Activated CD4-positive, alpha-beta T cell treated with anti-CD3 and anti-CD28 coated beads, Interleukin-2, amount 50 U/mL, for 4 hours (primary cell): ENCODE measurements at places on chromosomes 2 and 18.

- DNase-seq = no peak
Observed at GRCh38 chr18:72768681-72769229, 99.0 kb downstream of the NETO1 start.

DNA sequence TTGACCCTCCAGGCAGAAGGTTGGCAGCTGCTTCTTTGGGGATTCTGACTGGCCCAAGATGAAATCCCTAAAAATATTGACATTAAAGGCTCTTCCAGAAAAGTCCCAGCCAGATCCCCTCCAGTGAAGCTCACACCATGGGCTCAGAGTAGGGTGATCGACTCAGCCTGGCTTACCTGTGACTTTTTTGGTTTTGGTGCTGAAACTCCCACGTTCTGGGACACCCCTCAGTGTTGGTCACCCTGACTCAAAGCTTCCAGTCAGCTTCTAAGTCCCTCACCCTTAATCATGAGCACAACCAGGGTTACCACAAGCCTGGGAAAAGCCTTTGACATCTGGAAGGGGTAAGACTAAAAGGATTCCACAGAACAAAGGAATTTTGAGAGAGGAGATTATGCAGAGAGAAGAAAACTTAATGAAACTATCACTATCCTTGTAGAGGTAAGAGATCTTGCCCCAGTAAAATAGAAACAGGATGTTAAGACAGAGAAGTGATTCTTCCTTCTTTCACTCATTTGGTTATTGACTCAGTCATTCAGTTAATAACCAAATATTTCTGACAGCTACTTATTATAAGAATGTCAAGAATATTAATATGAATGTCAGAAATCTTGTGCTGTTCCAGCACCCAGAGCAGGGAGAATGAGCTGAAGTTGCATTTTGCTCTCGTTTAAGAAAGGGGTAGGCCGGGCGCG, 66.8 kb upstream of the SEC11C start:
- no peak for DNase-seq

DNA sequence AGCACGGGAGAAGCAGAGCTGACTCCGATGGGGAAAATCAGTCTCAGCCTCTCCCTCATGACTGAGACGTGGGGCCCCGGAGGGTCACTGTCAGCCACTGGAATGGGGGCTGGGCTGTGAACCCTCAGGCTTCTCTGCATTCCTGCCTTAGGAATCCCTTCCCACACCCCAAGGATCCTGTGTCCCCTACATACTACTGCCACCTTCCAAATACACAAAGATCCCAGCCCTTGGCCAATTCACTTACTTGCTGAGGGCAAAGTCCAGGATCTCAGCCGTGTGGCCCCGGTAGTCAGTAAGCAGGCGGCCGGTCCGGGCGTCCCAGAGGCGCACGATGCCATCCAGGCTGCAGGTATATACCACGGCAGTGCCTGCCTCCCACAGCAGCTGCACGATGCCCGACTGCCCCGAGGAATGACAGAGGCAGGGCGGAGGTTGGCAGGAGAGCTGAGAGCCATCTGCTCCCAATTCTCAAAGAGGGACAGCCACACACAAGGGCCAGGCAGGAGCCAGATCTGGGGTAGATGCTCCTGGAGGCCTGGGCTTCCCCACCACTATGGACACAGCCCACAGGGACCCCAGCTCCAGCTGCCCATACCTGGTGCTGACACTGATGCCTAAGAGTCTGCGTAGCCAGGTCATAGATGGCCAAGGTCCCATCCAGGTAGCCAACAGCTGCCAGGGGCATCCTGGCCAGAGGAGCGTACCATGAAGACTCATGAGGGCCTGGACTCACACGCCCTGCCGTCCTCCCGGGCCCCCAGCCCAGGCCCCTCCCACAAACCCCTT, 4.2 kb downstream of the GPBAR1 start:
- no peak for DNase-seq

DNA sequence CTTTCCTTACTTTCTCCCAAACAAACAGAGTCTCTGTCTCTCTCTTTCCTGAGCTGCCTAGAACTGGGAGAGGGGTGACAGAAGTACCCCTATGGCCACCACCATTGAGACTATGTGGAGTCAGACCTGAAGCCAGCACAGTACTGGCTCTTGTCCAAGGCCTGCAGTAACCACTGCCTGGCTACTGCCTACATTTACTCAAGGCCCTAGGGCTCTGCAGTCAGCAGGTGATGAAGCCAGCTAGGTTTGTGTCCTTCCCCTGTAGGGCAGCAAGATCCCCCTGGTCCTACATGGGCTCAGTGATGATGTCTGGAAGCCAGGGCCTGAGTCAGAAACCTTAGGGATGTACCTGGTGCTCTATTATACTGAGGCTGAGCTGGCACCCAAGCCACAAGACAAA, 12.2 kb downstream of the MYO3B start:
- no peak for DNase-seq

DNA sequence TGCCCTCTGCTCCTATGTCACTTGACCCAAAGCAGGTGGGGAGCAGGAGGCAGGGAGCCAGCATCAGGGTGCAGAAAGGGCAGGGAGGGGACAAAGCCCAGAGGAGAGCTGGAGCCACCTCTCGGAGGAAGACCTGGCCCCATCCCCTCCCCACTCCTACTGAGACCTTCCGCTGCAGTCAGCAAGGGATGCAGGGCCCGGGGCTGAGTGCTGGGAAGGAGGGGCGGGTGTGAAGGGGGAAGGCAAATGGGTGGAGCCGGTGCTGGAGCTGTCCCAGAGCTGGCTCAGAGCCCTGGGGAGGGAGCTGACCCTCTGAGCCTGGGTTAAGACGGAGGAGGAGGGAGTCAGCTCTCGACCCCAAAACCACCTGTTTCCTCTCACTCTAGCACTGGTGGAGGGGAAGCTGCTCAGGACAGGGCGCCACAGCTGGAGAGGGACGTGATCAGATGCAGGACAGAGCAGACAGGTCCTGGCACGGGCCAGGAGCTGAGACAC, 33.8 kb downstream of the HS1BP3 start:
- no peak for DNase-seq

DNA sequence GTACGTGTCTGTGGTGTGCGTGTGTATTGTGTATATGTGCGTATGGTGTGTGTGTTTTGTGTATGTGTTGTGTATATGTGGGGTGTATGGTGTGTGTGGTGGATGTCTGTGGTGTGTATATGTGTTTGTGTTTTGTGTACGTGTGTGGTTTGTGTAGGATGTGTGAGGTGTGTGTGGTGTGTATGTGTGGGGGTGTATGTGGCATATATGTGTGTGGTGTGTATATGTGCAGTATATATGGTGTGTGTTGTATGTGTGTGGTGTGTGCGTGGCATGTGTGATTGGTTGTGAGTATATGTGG, 101.3 kb downstream of the CLIP4 start:
- DNase-seq = no peak

DNA sequence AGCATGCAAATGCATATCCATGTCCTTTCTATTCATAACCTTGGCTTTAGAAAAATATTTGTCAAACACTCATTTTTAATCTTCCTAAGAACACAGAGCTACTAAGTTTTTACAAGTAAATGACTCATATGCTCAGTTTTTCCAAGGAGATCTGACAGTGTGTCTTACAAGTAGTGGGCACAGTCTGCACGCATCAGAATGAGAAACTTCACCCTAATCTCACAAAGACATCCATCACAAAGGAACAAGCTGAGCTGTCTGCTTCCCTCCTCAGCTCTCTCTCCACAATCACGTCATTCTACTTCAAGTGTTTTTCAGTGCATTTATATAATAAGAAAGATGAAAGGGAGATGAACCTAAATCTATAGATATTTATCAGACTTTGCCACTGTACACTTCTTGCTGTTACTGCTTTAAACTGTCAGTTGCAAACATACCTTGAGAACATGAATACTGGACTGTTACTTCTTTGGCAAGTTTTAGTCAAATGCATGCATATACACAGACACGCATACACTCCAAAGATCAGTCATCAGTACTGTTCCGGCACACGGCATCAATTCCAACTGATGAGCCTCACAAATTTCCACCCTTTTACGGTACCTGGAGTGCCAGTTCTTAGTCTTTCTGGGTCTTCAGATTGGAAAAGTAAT, 75.7 kb downstream of the RBMS1 start:
- DNase-seq = peak; percentile 39

DNA sequence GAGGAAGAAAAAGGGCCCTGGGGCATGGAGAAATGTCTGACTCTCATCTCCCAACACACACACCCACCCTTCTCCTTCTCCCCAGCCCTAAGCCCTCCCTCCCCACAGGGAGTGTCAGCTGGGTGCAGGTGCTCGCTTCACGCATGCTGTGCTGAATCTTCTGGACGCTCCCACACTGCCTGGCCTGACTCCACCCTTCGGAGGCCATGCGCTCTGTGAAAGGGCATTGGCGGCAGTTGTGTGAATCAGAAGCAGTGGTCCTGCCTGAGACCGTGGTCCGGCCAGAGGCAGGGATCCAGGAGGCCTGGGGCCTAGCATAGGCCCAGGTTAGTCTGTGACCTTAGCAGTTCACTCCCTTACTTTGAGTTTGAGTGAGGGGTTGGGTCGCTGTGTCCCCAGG, 57.1 kb downstream of the LONRF2 start:
- DNase-seq = no peak

GRCh38 chr2:208245746-208246145, 9.1 kb downstream of the IDH1 start:
- DNase-seq = no peak

GRCh38 chr2:98393354-98393753, 47.1 kb downstream of the CNGA3 start:
- DNase-seq = no peak

DNA sequence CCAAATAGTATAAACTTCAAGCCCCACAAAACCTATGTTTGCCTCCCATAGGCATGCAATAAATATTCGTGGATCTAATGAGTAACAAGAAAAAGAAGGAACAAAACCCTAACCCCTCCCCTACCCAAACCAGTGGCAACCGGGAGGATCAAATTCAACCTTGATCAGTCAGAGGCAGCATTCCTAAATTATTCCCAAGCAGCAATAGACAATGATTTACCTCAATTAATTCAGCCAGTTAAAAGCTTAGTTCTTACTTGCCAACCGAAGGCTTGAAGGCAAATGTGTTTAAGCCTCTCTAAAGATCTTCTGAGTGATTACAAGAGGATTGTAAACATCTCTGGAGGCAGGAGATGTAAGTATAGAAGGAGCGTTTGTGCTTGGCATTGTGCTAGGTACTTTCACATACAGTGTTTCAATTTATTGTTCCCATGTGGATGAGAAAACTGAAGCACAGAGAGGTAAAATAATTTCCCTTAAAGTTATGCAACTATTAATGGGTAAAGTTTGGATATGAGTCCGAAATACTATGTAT, 197.7 kb downstream of the MTX2 start:
- no peak for DNase-seq

DNA sequence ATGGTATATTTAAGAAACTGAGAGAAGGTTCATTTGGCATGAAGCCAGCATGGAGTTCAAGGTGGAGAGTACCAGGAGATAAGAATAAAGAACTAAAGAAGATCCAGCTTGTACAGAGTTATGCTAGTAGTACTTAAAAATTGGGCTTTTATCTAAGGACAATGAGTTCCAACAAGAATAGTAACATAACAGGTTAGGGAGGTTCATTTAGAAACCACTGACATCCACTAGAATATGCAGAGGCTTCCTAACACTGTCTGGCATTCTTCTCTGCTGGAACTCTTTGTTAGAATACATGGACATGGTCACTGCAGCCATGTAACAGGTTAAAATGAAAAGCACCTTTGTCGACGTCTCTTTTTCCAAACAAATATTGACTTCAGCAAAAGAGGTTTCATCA, 42.6 kb upstream of the DSC1 start:
- no peak for DNase-seq

DNA sequence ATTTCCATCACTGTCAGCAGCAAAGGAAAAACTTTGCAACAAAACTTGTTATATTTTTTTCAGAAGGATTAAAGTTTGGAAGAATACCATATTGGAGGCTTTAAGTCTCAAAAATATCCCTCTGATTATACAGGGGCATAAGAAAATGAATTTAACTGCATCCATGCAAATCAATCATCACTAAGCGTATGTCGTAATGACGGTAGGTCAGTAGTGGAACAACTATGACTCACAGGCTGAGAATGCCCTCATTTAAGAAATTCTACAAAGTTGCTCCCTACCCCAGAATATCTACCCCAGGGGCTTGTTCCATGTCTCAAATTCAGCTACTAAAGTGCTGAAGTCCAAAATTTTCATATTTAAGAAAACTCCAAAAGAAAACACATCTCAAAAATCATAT, 12.5 kb upstream of the NAB1 start:
- no peak for DNase-seq

DNA sequence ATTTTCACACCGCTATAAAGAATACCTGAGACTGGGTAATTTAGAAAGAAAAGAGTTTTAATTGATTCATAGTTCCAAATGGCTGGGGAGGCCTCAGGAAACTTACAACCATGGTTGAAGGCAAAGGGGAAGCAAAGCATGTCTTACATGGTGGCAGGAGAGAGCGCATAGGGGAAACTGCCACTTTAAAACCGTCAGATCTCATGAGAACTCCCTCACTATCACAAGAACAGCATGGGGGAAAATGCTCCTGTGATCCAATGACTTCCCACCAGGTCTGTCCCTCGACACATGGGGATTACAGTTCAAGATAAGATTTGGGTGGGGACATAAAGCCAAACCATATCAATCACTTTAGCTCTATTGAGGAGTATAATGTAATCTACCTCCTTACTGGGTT, 53.5 kb downstream of the ABCB11 start:
- no peak for DNase-seq

DNA sequence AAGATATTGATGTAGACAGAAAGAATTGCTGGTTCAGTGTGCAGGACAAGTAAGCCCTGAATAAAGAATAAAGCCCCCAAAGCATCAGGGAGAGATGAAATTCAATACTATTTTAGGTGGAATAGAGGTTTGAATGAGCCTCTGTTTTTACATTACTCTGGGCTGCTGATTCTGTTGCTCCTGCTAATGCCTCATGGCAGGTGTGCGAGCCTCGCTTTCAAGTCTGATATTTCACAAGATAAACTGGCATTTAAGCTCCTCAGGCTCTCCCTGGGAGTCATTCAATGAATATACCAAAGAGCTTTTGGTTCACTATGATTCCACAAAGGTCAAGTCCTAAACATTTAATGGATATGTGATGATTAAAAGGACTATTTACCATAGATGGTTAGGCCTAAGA, 601.0 kb upstream of the SLC39A10 start:
- no peak for DNase-seq

DNA sequence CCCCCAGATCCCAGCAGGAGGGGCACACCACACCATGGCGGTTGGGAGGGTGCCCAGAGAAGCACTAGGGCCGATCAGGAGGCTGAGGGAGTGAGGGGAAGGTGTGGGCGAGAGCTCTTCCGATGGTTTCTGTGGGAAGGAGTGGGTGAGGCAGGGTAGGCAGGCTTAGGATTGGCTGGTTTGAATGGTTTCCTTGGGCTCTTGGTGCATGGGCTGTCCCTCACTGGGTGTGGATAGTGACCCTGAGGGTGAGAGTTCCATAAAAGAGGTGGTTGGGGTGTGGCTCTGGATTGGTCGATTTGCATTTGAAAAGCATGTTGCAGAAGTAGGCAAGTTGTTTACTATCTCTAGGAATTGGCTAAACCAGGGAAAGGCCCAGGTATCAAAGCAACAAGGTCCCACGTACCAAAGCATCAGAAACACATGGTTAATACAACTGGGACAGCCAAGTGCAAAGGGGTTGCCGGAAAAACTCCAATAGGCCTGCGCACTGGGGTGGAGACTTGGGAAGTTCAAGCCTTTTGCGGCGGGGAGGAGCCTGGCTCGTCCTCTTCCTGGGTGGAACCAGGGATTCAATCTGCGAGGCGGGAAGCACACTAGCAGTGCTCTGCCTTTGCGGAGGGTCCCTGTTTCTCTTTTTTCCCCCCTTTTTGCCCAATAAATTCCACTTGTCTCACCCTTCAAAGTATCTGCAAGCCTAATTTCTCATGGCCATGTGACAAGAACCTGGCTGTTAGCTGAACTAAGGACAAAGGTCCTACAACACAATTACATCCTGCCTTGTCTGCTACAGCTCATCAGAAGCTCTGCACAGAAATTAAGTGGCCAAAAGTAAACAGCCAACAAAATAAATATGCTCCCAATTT, 43.2 kb downstream of the IL1R2 start:
- no peak for DNase-seq
